ENCODE measurements at places on chromosomes 11 and 22.

DNA sequence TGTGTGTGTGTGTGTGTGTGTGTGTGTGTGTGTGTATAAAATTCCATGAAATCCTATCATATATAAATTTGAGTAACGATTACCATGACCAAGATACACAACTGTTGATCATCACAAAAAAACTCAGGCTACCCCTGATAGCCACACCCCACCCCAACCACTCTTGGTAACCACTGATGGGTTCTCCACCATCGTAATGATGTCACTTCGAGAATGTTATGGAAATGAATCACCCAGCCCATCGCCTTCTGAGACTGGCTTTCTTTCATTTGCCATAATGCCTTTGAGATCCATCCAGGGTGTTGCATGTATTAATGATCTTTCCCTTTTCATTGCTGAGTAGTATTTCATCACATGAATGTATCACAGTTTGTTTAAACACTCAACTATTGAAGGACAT is 496.0 kb downstream of the MIAT start:
- DNase-seq = peak; percentile 6

GRCh38 chr11:102981324-102981910 is 25.9 kb upstream of the MMP13 start:
- DNase-seq = peak; percentile 33

GRCh38 chr22:28116219-28116673 is 197.2 kb upstream of the PITPNB start:
- peak; percentile 91 for DNase-seq

GRCh38 chr11:71418643-71419042 is 29.6 kb downstream of the DHCR7 start:
- DNase-seq = no peak

DNA sequence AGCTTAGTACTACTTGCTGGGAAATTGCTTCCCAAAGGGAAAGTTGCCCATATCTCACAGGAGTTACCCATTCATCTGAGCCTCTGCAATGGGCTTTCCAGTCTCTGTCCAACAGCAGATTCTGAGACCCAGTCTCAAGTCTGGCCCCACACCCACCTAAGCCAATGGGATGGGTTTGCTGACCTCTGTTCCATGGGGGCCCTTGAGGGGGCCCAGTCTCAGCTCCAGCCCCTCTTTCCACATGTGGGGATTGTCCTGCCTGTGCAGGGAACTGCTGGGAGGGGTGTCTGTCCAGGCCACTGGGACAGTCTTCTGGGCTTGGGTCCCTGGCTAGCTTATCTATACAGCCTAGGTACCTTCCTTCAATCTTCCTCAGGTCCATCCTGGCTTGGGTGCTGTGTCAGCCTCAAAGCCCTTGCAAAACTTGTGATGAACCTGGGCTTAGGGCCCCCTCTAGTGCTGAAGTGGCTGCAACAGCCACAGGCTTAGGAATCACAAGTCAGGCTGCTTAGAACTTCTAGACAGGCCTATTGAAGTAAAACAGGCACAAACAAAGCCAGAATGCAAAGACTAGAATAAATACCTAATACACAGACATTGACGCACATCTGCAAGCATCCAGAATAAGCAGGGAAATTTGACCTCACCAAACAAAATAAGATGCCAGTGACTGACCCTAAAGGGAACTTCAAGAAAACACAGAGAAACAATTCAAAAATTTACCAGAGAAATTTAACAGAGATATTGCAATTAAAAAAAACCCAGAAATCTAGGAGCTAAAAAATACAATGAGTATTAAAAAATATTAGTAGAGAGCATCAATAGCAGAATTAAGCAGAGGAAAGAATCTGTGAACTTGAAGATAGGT is 11.7 kb upstream of the PATL1 start:
- DNase-seq = peak; percentile 81

DNA sequence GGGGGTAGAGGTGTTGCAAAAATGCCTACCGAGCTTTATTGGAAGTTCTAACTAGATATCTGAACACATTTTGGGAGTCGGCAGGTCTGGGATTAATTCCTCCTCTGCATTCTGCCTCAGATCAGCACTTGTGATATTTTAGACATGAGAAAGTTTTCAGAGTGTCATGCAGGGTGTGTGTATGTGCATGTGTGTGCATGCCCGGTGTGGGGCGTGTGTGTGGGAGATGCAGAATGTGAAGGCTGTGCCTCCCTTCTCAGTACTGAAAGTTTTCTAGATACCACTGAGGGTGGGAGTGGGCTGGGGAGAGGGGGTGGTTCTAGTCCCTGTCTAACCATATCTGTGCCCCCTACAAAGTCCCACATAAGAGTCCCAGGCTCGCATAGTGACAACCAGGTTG is 180.0 kb upstream of the NTM start:
- no peak for DNase-seq

GRCh38 chr11:85941380-85941973 is 86.3 kb downstream of the CCDC83 start:
- DNase-seq = peak; percentile 74

- DNase-seq = peak; percentile 40
These were observed 126.6 kb upstream of the FIBIN start for GRCh38 chr11:26867286-26867685.

DNA sequence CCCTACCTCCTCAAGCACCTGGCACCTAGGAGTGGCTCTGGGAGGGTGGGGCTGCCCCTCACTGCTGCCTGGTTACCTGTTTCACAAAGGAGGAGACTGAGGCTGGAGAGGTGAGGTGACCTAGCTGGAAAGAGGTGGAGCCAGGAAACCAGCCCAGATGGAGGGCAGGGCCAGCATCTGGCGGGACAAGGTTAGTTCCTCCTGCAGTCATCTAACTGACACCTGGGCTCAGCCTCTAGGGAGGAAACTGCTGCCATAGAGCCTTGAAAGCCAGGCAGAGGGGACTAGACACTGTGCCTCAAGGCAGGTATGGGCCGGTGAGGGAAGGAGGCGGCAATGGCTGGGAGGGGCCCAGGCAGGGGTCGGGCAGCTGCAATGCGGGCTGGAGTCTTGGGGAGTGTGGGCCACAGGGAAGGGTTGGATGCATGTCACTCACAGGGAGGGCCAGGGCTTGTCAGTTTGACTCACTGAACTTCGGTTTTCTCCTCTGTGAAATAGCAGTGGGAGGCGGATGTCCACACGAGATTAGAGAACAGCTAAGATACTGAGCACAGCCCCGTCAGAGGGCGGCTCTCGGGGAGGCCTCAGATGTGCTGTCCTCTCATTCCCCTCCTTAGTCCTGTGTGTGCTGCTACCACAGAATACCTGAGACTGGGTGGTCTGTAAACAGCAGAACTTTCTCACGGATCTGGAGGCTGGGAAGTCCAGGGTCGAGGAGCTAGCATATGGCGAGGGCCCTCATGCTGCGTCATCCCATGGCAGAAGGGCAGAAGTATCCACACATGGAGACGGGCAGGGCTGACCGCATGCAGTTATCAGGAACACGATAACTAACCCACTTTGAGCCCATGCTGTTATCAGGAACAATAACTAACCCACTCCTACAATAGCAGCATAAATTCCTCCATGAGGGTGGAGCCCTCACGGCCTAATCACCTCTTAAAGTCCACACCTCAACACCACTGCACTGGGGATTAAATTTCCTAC is 16.1 kb downstream of the MGAT3 start:
- no peak for DNase-seq

- DNase-seq = no peak
These were observed 17.0 kb downstream of the HMGXB4 start for GRCh38 chr22:35274154-35274871.

DNA sequence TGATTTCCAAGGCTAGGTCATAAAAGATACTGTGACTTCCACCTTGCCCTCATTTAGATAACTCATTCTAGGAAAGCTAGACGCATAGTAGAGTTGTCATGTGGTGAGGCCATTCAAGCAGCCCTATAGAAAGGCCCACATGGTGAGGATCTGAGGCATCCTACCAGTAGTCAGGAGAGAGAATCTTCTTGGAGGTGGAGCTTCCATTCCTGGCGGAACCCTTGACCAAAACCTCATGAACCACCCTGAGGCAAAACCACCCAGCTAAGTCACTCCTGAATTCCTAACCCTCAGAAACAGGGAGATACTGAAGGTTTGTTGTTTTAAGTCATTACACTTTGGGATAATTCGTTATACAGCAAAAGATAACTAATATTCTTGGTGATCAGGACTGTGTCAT is 2.9 kb upstream of the HDHD5 start:
- DNase-seq = no peak

- no peak for DNase-seq
These were observed 195.0 kb downstream of the MAML2 start for GRCh38 chr11:96147906-96148486.

DNA sequence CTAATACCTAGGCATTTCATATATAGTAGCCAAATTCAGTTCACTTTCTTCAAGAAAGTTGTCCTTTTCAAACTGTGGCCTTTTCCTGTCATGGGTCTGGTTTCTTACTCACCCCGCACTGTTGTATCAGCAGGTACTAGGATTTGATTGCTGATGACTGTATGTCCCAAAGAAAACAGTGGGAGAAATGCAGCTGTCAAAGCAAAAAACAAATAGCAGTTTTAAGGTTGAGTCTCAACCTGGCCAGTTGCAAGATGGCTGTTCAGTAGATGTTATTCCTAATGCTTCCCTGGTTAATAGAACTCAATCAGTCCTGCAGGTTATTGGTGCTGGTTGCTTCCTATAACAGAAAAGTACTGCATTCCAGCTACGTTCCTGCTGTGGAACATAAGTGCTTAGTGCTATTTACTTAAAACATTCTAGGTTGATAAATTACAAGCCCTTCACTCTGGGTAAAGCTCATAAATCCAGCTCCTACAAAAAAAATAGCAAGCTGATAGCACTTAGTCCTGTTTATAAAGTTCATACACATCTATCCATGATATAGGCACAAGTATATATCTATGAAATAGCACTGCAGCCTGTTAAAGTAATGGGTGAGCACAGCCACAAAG is 26.6 kb downstream of the NF2 start:
- no peak for DNase-seq
